Lung microvascular endothelial cell (primary cell): ENCODE measurements at places on chromosomes 5 and 9. TPM values are rescaled to one million over a fixed set of nuclear protein-coding genes. Genes with fewer than 3 reads are reported as not detected.

The CTNNAL1 gene
- total RNA-seq, result 106 and 142 TPM in 2 replicates

The IFNK gene
- total RNA-seq, result not detected in 2 replicates

The SEMA4D gene
- total RNA-seq, result 2.0 and 3.4 TPM in 2 replicates

The PRUNE2 gene
- 8.5 and 16.6 TPM in 2 replicates for total RNA-seq

The SPACA9 gene
- 0.60 and 1.3 TPM in 2 replicates for total RNA-seq

The PCDHB12 gene
- 0.44 and 1.4 TPM in 2 replicates for total RNA-seq

The NAA35 gene
- total RNA-seq, result 13.3 and 13.5 TPM in 2 replicates

The PPP2CA gene
- 39.0 and 43.7 TPM in 2 replicates for total RNA-seq

The ZNF483 gene
- total RNA-seq, result 1.1 and 1.6 TPM in 2 replicates

The CPLANE1 gene
- total RNA-seq, result 8.3 and 13.3 TPM in 2 replicates

The SH3GL2 gene
- not detected in 2 replicates for total RNA-seq

The PKD2L2 gene
- not detected in 2 replicates for total RNA-seq

The CNTFR gene
- total RNA-seq, result not detected in 2 replicates

The ADAM19 gene
- total RNA-seq, result 8.9 and 25.3 TPM in 2 replicates

The ENHO gene
- total RNA-seq, result not detected in 2 replicates
